ENCODE measurements at places on chromosomes 16 and 17.

GRCh38 chr17:50192618-50193291 is 8.7 kb downstream of the COL1A1 start:
- no peak for DNase-seq

DNA sequence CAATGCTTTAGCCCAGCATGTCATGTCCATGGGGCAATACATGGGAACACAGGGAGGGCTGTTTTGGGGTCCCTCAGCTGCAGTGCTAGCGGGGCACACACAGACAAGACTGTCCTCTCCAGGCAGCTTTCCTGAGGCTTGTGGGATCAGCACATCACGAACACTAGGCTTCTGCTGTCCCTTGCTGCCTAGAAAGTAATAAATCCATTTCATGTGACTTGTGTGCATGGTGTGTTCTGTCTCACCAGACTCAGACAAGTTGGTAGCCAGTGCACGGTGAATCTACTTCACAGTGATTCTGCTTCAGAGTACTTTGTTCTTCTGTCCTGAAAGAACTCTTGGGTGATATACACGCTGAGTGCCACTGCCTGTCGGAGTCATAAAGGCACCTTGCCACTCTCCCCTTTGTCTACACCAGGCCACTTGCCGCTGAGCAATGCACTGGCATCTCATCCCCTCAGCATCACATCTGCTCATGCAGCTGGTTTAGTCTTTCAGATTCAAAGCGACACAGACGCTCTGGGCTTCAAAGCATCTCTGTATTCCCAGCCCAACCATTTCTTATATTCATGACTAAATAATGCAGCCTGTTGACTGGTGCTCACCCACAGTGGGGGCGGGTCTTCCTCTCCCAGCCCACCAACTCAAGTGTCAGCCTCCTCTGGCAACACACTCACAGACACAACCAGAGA is 95.2 kb upstream of the COX10 start:
- DNase-seq: no peak

DNA sequence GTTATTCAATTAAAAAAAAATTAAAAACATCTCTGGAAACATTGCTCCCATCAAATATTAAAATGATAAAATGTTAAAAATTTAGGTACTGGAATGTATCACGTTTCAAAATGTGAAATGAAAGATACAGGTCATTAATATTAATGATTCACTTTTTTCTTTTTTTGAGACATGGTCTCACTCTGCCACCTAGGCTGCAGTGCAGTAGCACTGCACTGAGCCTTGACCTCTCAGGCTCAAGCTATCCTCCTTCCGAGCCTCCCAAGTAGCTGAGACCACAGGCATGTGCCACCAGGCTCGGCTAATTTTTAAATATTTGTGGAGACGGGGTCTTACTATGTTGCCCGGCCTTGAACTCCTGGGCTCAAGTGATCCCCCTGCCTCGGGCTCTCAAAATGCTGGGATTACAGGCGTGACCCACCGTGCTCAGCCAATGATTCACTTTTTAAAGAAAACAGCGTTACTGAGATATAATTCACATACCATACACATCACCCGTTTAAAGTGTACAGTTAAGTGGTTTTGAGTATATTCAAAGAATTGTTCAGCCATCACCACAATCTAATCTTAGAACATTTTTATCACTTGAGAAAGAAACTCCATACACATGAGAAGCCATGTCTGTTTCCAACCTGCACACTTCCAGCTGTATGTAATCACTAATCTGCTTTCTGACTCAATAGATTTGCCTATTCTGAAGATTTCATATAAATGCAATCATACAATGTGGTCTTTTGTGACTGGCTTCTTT is 19.1 kb upstream of the NETO2 start:
- no peak for DNase-seq

DNA sequence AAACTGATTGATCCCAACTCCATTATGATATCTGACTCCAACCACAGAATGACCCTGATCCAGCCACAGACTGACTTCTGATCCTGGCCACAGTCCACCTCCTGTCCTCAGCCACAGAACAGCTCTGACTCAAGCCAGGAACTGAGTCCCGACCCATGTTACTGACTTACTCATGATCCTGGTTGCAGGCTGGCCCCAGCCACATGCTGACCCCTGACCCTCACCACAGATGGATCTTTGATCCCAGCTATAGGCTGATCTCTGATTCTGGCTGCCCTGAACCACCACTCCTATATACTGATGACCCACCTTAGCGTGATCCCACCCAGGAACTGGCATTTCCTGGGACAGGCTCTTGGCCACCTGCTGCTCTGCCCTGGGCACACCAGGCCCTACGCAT is 32.2 kb upstream of the IL21R start:
- no peak for DNase-seq

GRCh38 chr16:47966325-47966724 is 189.5 kb downstream of the ABCC12 start:
- no peak for DNase-seq

DNA sequence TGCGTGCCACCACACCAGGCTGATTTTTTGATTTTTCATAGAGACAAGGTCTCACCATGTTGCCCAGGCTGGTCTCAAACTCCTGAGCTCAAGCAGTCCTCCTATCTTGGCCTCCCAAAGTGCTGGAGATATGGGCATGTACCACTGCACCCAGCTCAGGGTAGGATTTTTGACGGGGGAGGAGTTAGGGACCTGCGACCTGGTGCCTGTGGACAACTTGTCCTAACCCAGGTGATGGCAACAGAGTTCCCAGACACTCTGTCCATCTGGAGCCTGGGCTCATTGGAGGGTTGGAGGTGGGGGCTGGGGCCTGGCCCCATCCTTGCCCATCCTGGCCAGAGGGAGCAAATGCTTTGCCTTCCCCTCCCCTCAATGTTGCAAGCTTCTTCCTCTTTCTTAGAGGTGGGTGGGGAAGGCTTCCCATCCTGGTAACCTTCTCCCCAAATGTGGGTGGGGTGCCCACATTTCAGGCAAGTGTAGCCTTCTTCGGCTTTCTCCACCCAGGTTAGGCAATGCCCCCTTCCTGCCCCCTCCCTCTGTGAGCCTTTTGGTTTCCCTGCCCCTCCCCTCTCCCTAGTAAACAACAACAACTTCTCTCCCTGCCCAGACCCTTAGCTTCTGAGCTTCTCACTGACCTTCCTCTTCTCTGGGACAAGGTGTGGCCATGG is 24.9 kb downstream of the RARA start:
- no peak for DNase-seq

- DNase-seq: no peak
Measured at GRCh38 chr17:56034197-56034635, 119.1 kb upstream of the ANKFN1 start.

GRCh38 chr16:88281858-88282563 is 100.7 kb upstream of the ZNF469 start:
- no peak for DNase-seq

GRCh38 chr16:57689762-57690558 is 4.6 kb upstream of the DRC7 start:
- no peak for DNase-seq

DNA sequence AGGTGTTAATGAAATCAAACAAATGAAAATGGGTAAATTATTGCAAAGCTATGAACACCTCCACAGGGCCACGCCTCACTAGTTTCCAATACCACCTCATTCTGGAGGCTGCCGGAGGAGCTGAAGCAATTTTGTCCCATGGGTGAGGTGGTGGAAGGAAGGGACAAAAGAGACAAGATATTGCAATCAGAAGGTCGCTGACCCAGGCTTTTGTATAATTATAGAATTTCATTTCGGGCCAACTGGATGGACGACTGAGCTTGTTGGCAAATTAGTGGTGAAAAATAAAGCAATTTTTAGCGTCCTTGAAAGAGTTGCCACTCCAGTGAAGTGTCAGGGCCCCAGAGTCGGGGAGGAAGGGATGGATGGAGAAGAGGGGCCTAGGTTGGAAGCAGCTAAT is 147.9 kb downstream of the CYLD start:
- DNase-seq: no peak

DNA sequence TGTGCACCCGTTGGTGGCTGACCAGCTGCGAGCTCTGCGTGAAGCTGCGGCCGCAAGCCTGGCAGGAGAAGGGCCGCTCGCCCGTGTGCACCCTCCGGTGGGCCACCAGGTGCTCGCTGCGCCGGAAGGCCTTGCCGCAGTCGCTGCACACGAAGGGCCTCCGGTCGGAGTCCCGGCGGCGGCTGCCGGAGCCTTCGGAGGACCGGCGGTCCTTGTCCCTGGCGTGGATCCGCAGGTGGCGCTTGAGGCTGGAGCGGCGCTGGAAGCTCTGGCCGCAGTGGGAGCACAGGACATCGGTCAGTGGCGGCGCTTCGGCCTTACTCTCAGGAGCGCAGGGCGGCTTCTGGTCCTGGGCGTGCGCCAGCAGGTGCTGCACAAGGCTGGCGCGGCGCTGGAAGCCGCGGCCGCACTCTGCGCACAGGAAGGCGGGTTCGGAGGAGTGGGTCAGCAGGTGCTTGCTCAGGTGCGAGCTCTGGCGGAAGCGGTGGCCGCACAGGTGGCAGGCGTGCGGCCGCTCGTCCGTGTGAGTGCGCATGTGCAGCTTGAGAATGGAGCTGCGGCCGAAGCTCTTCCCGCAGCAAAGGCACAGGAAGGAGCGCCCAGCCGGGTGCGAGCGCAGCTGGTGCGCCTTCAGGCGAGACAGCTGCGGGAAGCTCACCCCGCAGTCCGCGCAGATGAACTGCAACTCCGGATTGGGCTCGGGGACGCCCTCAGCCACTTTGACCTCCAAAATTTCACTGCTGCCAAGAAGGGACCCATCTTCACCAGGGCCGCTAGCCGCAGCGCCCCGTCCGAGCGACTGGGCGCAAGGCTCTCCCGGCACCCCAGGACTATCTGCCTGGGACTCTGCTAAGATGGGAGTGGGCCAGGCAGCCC is 9.1 kb downstream of the ZSCAN10 start:
- peak; percentile 64 for DNase-seq

- DNase-seq: no peak
Measured at GRCh38 chr17:79050551-79050950, 24.1 kb upstream of the ENGASE start.

GRCh38 chr17:46800573-46800972 is 17.9 kb downstream of the WNT3 start:
- DNase-seq: no peak

- DNase-seq: no peak
Measured at GRCh38 chr17:57113656-57114055, 28.6 kb downstream of the AKAP1 start.

DNA sequence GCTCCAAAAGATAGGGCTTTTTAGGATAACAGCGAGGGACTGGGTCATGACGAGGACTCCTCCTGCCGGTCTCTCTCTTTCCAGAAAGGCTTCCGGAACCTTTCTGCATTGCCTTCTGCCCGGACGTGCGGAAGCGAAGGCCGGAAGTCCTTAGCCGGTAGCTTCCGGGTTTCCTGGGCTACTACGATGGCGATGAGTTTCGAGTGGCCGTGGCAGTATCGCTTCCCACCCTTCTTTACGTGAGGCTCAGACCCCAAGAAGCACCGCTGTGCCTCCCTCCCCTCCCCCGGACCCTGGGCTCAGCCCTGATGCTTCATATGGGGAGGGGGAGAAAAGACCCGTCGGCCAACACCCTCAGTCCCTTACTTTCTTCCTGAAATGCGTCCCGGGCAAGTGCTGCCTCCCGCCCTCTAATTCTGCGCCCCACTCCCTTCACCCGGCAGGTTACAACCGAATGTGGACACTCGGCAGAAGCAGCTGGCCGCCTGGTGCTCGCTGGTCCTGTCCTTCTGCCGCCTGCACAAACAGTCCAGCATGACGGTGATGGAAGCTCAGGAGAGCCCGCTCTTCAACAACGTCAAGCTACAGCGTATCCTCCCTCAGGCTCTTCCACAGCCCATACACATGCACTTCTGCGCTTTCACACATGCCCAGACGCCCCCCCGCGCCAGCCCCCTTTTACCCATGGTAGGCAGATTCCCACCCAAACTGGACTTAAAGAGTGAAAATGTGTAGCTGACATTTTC is at the start of gene VPS25:
VPS25 (plus strand) TSS at position 160 of the 746 bp plus-strand sequence; CDS start at position 187, 27 bp downstream.
- DNase-seq: peak; percentile 61

DNA sequence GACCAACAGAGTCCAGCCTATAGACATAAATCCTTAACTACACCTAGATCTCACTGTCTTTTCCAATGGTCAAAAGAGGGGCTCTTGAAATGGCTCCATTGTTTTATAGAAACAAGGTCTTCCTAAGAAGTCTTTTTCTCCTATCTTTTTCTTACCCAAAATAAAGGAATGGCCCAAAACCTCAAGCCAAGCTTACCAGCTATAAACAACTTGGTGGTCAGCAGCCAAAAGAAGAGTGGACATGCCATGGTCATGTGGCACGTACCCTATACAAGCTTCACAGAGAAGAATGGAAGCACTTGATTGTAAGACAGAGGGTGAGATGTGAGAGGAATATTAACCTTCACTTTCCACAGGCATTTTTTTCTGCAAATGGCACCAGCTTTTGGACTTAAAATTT is 82.1 kb upstream of the GNAO1 start:
- no peak for DNase-seq

DNA sequence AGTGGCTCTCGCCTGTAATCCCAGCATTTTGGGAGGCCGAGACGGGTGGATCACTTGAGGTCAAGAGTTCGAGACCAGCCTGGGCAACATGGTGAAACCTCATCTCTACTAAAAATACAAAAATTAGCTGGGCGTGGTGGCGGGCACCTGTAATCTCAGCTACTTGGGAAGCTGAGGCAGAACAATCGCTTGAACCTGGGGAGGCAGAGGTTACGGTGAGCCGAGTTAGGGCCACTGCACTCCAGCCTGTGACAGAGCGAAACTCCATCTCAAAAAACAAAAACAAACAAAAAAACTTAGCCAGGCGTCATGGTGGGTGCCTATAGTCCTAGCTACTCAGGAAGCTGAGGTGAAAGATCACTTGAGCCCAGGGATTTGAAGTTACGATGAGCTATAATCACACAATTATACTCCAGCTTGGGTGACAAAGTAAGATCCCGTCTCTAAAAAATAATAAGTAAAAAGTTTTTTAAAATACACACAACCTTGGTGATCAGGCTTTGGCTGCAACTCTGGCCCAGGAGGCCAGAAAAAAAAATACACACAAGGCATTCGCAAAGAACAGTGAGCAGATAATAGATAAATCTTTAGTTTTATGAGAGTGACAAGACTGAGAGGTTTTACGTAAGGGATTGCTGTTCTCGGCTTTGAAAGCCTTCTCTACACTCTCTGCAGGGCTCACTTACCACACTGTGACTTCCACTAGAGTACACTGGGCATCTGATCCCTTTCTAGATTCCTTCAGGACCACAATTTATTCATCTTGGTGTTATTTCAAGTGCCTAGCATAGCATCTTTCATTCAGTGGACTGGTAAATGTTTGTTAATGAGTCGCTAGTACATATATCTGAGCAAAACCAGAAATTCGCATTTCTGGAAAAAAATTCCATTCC is 5.9 kb downstream of the GSPT1 start:
- DNase-seq: no peak

GRCh38 chr16:27226476-27226875 is 23.1 kb downstream of the KDM8 start:
- peak; percentile 68 for DNase-seq

- DNase-seq: no peak
Measured at GRCh38 chr17:17758941-17759563, 77.7 kb downstream of the SREBF1 start.

GRCh38 chr16:18050777-18051176 is 285.8 kb downstream of the NPIPA8 start:
- DNase-seq: no peak

DNA sequence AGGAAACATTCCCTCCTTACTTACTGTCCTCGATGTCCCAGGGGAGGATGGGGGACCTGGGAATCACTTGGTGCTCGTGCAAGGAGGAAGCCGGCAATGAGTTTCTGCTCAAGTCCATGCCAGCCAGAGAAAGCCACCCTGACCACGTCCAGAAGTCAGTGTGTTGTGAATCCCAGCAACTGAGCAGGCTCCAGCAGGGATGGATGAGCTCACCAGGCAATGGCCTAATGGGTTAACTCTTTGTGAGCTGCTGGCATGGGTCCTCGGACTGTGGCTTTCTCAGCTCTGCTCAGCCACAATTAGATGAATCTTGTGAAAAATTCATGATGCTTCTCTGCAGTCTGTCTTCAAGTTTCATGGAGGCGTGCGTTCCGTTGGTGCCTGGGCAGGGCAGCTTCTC is at the start of gene PIRT:
PIRT (minus strand) TSS at position 167 of the 400 bp plus-strand sequence. CDS start 12,442 bp downstream, outside the sequence.
- DNase-seq: no peak
